ENCODE measurements at places on chromosomes 1 and 21.

DNA sequence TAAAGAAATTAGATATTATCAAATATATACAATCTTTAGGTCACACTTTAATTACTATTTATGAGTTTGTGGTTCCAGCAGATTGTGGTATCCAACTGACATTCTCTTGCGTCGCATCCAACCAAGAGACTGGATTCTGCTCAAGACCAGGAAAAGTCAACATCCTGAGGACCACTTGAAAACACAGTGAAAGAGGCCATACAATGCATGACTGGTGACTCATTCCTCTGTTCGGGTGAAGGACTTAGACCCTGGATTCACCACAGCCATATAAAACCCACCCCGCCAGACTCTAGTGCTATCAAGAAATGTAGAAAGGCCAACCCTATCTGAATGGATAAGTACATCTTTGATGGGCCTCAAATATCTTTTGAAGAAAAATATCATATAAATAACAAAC, 14.5 kb upstream of the CFHR4 start:
- no peak for DNase-seq

- no peak for DNase-seq
Observed at GRCh38 chr1:164051782-164052181, 507.2 kb upstream of the PBX1 start.

GRCh38 chr1:30907481-30908315, 860 bp downstream of the SDC3 start:
- DNase-seq = no peak

GRCh38 chr1:18646091-18646785, 15.6 kb downstream of the PAX7 start:
- DNase-seq = no peak

DNA sequence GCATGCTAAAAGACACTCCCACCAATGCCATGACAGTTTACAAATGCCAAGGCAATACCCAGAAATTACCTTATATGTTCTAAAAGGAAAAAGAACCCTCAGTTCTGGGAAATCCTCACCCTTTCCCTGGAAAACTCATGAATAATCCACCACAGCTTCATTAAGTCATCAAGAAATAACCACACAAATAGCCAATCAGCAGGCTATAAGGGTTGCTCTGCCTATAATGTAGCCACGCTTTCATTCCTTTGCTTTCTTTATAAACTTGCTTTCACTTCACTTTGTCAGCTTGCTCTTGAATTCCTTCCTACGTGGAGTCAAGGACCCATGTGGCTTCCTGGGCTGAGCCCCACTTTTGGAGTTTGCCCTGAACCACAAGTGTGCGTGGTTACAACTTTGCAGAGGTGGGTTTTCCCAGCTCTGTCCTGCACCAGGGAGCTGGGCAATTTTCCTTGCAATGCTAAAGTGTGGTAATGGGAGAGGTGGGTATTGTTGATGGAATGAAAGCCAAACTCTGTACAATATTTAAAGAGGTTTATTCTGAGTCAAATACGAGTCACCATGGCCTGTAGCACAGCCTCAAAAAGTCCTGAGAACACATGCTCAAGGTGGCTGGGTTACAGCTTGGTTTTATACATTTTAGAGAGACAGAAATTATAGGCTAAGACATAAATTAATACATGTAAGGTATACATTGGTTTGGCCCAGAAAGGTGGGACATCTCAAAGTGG, 42.2 kb upstream of the COG2 start:
- DNase-seq = no peak

- DNase-seq = peak; percentile 45
Observed at GRCh38 chr1:116853680-116854402, 55.9 kb upstream of the PTGFRN start.

DNA sequence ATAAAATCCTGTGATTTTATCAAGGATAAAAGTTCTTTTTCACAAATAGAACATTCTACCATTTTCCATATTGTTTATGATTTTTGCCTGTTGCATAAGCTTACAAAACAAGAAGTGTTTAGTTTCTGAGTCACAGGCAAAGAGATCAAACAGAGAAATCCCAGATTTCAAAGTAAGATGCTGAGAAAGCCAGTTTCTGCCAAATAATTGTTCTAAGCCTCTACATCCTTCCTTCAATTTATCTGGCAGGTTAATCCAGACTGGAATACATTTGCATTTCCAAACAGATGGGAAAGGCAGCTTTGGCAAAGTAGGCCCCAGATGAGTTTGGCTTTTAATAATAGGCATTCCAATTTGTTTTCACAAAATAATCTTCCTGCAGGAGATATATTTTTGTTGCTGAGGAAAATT, 2.5 kb downstream of the SLC1A7 start:
- DNase-seq = no peak

Measured in activated naive CD4-positive, alpha-beta T cell treated with anti-CD3 and anti-CD28 coated beads for 36 hours (primary cell).